Activated T-helper 1 cell treated with anti-CD3 and anti-CD28 coated beads, Interleukin-12 subunit alpha, Interleukin-12 subunit beta, Interleukin-2, Interleukin-4 antibody, amounts not matched to agents 30 ng/mL and 10 ng/mL and 1 ng/mL, durations not matched to agents 14 hours and 24 hours and 36 hours (primary cell): ENCODE measurements at places on chromosomes 5 and 9. TPM values are rescaled to one million over a fixed set of nuclear protein-coding genes. Genes with fewer than 3 reads are reported as not detected.

The PDCD1LG2 gene
- total RNA-seq, result 1.1 and 1.4 TPM in 2 replicates

The S100Z gene
- total RNA-seq, result 0.67 and 1.5 TPM in 2 replicates

The NR5A1 gene
- total RNA-seq, result not detected in 2 replicates

The C9 gene
- total RNA-seq, result not detected in 2 replicates

The AGXT2 gene
- total RNA-seq, result not detected in 2 replicates

The NIM1K gene
- 0.39 and 0.67 TPM in 2 replicates for total RNA-seq

The CATSPER3 gene
- total RNA-seq, result 0.41 and 0.81 TPM in 2 replicates

The NPM1 gene
- 2,729 and 2,809 TPM in 2 replicates for total RNA-seq

The SLC46A2 gene
- not detected in 2 replicates for total RNA-seq

The HMMR gene
- total RNA-seq, result 25.5 and 26.8 TPM in 2 replicates

The EGFL7 gene
- total RNA-seq, result 2.4 and 2.5 TPM in 2 replicates

The SEMA5A gene
- 0.12 TPM in 1 of 2 replicates, not detected in the other for total RNA-seq
